ENCODE measurements at places on chromosomes 1 and 21.

DNA sequence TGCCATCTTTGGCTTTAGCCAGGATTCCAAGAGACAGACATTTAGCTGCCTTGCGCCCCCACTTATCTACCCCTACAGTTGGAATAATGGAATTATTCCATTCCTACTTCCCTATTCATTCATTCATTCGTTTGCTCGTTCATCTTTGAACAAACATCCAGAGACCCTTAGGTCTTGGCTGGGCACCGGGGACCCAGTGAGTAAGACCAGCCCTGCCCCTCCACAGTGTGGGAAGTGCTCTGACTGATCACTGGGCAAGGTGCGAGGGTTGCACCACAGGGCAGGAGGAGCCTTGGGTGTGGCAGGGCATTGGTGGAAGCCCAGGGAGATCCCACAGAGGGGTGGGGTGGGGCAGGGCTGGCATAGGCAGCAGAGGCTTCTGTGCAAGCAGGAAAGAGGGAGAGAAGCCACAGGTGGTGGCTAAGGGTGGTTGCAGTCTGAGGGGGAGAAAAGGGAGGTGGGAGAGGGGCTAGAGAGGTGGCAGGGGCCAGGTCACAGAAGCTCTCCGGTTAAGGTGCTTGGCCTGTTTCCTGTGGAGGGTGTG, 35.0 kb upstream of the TMEM61 start:
- DNase-seq, result no peak

GRCh38 chr1:163673759-163674151, 352.0 kb downstream of the NUF2 start:
- DNase-seq, result no peak

- no peak for DNase-seq
These were observed 18.7 kb downstream of the LRRC8D start for GRCh38 chr1:89839516-89839915.

DNA sequence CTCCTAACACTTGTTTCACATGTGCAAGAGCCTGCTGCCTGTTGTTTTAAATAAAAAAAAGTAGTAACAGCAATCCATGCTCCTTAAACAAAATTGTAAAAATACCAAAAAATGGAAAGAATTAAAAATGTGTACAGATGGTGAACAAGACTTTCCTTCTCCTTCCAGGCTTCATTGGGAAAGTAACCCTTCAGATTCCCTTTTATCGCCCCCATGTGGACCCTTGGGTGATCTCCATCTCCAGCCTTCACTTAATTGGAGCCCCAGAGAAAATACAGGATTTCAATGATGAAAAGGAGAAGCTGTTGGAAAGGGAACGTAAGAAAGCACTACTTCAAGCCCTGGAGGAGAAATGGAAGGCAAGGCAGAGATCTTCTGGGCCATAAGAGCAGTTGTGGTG, 14.2 kb downstream of the VPS13D start:
- DNase-seq, result no peak

GRCh38 chr1:117652421-117652820, 46.6 kb downstream of the TENT5C start:
- no peak for DNase-seq

GRCh38 chr1:29282924-29283803, 46.8 kb downstream of the PTPRU start:
- DNase-seq, result peak; percentile 95

- DNase-seq, result no peak
These were observed 22.9 kb downstream of the MEGF6 start for GRCh38 chr1:3588395-3588794.

- no peak for DNase-seq
These were observed 17.2 kb downstream of the BSND start for GRCh38 chr1:55015731-55016620.
